ENCODE measurements at places on chromosomes 2 and 18.

- H3K4me1 ChIP-seq, result peaks cover 93% of the 10 kb centered on the region
- no peaks in the 10 kb centered on the region for H3K36me3 ChIP-seq
- H3K27me3 ChIP-seq, result no peaks in the 10 kb centered on the region
- peak overlapping the region; percentile 36 for H3K4me3 ChIP-seq
- H3K27ac ChIP-seq, result peak overlapping the region; percentile 85
Observed at GRCh38 chr2:43175020-43175441, 51.4 kb downstream of the ZFP36L2 start.

- no peaks in the 10 kb centered on the region for H3K36me3 ChIP-seq
- no peak overlapping the region for H3K4me3 ChIP-seq
- DNase-seq, result no peak
- H3K4me1 ChIP-seq, result no peaks in the 10 kb centered on the region
Observed at GRCh38 chr2:221915926-221916325, 343.8 kb upstream of the EPHA4 start.

DNA sequence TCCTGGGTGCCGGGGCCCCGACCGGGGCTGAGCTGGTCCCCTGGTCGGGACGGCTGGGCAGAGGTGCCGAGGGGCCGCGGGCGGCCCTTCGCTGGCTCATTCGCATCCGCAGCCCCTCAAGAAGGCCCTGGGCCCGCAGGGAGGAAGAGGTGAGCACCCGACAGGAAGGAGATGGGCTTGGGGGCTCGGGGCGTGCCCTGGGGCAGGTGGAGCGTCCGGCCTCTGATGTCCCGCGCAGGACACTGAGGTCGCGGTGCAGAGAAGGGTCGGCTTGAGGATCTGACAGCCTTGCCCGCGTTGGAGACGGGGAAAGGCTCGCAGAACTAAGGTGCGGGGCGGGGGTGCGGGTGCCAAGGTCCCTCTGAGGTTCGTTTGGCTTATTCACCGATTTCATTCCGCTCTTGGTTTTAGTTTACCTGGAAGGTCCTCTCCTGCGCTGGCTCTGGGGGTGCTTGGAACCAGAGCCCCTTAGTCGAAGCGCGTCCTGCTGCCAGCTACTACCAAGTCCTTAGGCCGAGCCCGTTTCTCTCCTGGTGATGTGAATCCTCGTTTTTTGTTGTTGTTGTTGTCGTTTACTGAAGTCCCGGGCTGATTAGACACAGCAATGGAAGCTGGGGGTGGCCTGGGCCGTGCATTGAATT lies 18.9 kb upstream of the CD8A start:
- no peaks in the 10 kb centered on the region for H3K27me3 ChIP-seq
- no peaks in the 10 kb centered on the region for H3K36me3 ChIP-seq
- H3K4me3 ChIP-seq, result peak overlapping the region; percentile 49
- peak overlapping the region; percentile 80 for H3K27ac ChIP-seq

GRCh38 chr2:120658770-120659158 lies 76.9 kb upstream of the GLI2 start:
- H3K27me3 ChIP-seq, result no peaks in the 10 kb centered on the region
- no peak for DNase-seq
- H3K36me3 ChIP-seq, result no peaks in the 10 kb centered on the region
- no peak overlapping the region for H3K27ac ChIP-seq
- H3K4me3 ChIP-seq, result no peak overlapping the region

DNA sequence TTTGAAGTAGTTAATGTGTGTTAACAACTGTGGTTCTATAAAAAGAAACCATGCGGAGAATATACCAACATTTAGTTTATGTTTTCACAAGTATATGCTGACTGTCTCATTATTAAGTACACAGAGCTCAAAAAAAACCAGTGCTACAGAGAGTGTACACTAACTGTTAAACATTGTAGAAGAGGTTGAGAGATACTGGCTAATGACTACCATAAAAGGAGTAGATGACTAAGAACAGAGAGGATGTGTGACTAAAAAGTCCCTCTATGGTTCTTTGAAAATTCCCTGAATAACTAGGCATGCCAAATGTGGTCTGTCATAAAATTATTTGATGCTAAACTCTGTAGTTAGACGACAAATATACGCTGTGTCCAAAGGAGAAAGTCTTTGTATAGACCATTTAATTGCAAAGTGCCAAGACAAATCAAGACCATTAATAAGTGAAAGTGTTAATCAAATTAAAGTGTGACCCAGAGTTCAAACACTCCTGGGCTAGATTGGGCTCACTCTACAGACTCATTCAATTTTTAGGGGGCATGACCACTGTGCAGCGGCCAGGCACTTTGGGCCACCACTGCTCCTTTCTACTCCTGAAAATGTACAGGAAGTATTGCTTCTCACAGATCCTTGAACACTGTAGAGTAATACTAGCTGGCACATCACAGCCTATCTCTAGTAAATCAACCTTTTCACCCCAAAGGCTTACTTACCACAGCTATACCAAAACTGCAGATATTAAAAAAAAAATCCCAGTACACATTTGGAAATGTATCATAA lies 45.1 kb upstream of the SERTAD2 start:
- H3K27ac ChIP-seq, result no peak overlapping the region
- H3K27me3 ChIP-seq, result no peaks in the 10 kb centered on the region
- no peak for DNase-seq
- no peaks in the 10 kb centered on the region for H3K36me3 ChIP-seq

GRCh38 chr2:139813340-139813739 lies 1033.2 kb upstream of the NXPH2 start:
- no peak overlapping the region for H3K27ac ChIP-seq
- no peaks in the 10 kb centered on the region for H3K36me3 ChIP-seq
- H3K4me1 ChIP-seq, result no peaks in the 10 kb centered on the region

GRCh38 chr2:166762746-166763145 lies 125.5 kb upstream of the XIRP2 start:
- H3K4me3 ChIP-seq, result no peak overlapping the region
- no peak overlapping the region for H3K27ac ChIP-seq
- no peaks in the 10 kb centered on the region for H3K27me3 ChIP-seq

DNA sequence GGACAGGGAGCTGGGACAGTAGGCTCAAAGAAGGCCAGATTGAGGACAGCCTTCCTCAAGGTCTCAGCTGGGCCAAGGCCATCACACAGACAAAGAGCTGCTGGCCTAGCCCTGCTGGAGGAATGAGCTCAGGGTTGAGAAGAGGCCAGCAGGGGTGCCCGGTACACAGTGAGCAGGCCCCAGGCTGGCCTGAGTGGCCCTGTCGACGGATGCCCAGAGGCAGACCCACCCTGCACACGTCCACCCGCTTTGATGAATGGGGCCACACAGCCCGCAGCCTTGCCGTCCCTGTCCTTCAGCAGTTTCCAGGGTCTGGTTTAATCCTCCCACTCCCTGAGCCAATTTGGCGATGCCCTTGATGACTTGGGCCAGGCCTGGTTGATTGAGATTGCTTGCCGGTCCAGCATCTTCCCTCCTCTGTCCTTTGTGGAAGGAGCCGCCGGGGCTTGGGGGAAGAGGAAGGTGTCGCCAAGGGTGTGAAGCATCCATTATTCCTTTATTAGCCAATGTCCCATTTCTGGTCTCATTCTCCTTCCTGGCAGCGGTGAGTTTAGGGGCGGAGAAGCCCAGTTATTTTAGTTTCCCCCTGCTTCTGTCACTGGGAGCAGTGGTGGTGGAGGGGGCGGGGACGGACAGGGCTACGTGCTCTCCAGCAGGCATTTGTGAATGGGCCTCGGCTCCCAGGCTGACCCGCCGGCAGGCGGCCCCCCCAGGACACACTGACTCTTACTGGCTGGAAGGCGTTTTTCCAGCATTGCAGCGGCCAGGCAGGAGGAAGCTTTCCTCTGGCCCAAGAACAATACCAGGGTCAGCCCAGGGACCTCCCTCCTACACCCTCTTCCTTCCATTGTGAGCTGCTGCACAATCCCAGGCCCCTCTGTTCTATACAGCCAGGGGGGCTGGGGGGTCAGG lies 141.8 kb downstream of the CTIF start:
- H3K4me3 ChIP-seq, result no peak overlapping the region
- no peaks in the 10 kb centered on the region for H3K27me3 ChIP-seq

- no peak overlapping the region for H3K4me3 ChIP-seq
- no peak overlapping the region for H3K27ac ChIP-seq
- H3K36me3 ChIP-seq, result no peaks in the 10 kb centered on the region
- no peak for DNase-seq
- H3K4me1 ChIP-seq, result no peaks in the 10 kb centered on the region
Observed at GRCh38 chr2:20178249-20178607, 46.7 kb downstream of the SDC1 start.

- H3K4me1 ChIP-seq, result peaks cover 20% of the 10 kb centered on the region
- DNase-seq, result no peak
- no peaks in the 10 kb centered on the region for H3K36me3 ChIP-seq
- peak overlapping the region; percentile 68 for H3K4me3 ChIP-seq
- H3K27me3 ChIP-seq, result peaks cover 4% of the 10 kb centered on the region
Observed at GRCh38 chr2:36357847-36358659, 2.5 kb downstream of the CRIM1 start.

GRCh38 chr2:135525786-135526185 lies 5.2 kb downstream of the ZRANB3 start:
- H3K4me3 ChIP-seq, result no peak overlapping the region
- no peaks in the 10 kb centered on the region for H3K36me3 ChIP-seq
- no peak overlapping the region for H3K27ac ChIP-seq
- DNase-seq, result no peak
- H3K4me1 ChIP-seq, result peaks cover 7% of the 10 kb centered on the region

Measured in CD8-positive, alpha-beta memory T cell (primary cell).